ENCODE measurements at places on chromosomes 4 and X.

- no peak for DNase-seq
Observed at GRCh38 chr4:56195025-56195424, 192.3 kb downstream of the AASDH start.

- DNase-seq = no peak
Observed at GRCh38 chrX:107750861-107751445, 24.6 kb downstream of the TSC22D3 start.

DNA sequence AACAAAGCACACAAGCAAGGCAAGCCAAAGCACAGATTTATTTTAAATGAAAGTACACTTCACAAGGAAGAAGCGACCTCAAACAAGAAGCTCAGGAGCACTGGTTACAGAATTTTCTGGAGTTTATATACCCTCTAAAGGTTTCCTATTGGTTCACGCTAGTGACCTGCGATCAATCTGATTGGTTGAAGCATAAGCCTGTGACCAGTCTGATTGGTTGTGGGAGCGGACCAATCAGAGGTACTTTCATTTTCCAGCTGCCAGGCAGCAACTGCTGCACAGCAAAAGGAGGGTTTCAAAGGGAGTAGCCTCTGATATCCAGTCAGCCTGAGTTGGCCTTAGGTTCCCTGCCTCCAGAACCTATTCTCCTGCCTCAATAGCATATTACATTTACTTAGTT lies 4.6 kb upstream of the AREG start:
- no peak for DNase-seq

GRCh38 chrX:143894938-143895337 lies 11.1 kb downstream of the UBE2NL start:
- no peak for DNase-seq

DNA sequence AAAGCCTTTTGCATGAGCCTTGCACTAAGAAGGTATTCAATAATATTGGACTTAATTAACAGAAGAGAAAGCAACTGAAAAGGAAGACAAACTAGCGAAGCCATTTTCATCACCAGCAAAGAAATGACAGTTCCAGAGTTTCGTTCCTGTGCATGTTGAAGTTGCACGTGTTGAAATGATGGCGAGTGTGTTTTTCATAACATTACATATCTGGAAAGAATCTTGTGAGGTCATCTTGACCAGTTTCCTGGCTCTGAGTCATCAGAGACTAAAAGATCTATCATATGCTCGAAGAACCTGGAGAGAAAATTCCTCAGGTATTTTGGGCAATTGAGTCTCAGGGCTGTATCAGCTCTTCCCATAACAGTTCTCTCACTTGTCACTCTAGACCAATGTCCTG lies 106.2 kb upstream of the MAML3 start:
- no peak for DNase-seq

GRCh38 chr4:8775751-8776355 lies 95.8 kb downstream of the HMX1 start:
- DNase-seq = no peak

Data from stimulated activated naive CD8-positive, alpha-beta T cell treated with anti-CD3 and anti-CD28 coated beads, Interleukin-15, Interleukin-2, amounts not matched to agents 100 U/mL and 50 U/mL, for 24 hours (primary cell).